ENCODE measurements at places on chromosomes 12 and 14.

DNA sequence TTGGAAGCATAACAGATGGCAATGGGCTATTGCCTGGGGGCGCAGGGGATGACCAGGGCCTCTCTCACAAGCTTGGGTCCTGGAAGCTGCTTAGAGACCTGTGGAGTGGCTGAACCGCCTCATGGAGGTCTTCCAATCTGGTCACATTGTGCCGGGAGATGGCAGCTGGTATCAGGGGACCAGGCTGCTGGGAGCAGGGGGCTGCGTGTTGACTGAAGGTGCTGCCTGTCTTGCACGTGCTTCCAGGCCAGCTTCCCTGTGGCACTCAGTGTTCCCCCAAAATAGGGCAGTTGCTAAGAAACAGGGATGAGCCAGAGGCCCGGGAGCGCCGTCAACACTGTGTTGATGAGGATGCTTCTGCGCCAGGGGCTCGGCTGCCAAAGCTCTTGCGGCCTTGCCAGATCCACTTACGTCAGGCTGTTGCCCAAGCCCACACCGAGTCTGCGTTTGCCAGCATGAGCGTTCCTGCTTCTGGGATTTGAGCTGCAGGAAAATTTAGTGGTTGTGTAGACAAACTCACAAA is 39.8 kb downstream of the ELK3 start:
- DNase-seq = no peak

DNA sequence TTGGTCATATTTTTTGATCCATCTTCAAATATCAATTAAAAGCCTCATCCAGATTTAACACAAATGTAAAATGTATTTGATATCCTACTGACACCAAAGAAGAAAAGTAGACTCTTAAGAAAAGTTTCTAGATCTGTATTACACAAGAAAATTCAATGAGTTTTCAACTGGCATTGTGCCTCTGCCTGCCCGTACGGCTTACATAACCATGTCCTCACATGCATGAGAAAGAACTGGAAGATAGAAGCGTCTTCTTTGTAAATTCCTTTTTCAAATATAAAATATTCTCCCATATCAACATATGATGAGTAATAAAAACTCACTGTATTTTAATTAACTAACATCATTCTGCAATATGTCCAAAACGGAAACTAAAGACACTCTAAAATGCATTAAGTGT is 7.2 kb downstream of the ANKS1B start:
- DNase-seq = no peak

- no peak for DNase-seq
These were observed 400 bp downstream of the ADCY6 start for GRCh38 chr12:48788524-48788853.

GRCh38 chr12:53173085-53173715 is 7.3 kb upstream of the ZNF740 start:
- peak; percentile 37 for DNase-seq

DNA sequence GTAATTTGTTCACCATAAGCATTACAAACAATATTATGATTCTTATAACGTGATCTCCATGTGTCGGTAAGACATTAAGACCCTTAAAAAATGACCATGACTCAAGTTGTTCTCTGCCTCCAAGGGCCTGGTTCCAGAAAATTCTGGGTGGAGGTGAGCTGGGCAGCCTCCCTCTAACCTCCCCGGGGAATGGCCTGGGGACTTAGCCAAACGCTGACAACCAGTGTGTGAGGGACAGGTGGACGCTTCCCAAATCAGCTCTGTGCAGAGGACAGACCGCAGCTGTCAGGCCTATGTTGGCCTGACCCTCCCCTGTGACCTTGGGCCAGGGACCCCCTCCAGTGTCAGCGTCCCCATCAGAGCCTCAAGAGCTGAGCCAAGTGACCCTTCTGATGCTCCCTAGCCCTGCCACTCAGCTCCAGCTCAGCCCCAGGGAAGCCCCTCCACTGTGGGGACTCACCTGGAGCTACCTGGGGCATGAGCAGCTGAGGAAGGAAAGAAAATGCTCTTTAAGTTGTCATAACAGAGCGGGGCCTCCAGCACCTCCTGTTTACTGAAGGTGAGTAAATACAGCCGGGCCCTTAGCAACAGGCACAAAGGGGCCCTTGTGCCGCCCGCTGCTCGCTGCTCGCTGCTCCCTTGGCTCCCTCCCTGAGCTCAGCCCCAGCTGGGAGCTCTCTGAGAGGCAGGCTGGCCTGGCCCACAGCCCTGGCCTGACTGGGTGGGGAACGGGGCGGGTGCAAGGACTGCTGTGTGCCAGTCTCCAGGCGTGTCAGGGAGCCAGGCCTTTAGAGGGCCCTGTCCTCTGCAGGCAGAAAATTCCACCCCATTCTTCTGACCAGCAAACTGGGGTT is 116.6 kb downstream of the CALM1 start:
- no peak for DNase-seq

GRCh38 chr14:88931321-88932110 is 107.1 kb downstream of the TTC8 start:
- no peak for DNase-seq

- no peak for DNase-seq
These were observed 800.2 kb downstream of the FSCB start for GRCh38 chr14:43706900-43707299.

- DNase-seq = peak; percentile 96
These were observed at the start of the genes EIF2B1 and GTF2H3 for GRCh38 chr12:123633379-123634141. EIF2B1 (minus strand) TSS chr12:123633686; CDS start chr12:123633557, 129 bp downstream. GTF2H3 (plus strand) TSS chr12:123633829; CDS start chr12:123633860, 31 bp downstream.

DNA sequence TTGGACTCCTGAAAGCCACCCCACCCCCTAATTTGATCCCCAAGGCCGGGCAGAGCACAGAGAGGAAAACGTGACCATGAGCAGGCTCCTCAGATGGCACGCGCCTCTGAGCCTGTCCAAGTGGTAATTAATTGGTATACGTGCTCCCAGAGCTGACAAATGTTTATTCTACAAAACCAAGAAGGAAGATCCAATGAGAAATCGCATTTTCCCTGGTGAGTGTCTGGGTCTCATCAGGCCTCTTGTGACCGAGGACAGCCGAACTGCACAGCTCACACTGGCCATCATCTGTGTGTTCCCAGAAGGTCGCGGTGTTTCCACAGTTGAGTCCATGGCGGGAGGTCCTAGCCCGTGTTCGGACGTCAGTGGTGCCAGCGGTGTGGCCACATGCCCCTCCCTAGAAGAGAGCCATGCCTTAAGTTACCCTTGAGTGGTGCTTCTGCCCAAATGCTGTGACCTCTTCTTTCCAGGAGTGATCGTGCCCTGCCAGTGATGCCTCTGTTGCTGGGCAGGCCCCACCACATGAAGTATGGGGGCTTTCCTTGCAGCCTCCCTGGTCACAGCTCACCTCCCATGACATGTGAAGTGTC is 317.5 kb upstream of the RTL1 start:
- DNase-seq = no peak

- DNase-seq = peak; percentile 76
These were observed 2.0 kb upstream of the PPP1CC start for GRCh38 chr12:110744601-110745264.

DNA sequence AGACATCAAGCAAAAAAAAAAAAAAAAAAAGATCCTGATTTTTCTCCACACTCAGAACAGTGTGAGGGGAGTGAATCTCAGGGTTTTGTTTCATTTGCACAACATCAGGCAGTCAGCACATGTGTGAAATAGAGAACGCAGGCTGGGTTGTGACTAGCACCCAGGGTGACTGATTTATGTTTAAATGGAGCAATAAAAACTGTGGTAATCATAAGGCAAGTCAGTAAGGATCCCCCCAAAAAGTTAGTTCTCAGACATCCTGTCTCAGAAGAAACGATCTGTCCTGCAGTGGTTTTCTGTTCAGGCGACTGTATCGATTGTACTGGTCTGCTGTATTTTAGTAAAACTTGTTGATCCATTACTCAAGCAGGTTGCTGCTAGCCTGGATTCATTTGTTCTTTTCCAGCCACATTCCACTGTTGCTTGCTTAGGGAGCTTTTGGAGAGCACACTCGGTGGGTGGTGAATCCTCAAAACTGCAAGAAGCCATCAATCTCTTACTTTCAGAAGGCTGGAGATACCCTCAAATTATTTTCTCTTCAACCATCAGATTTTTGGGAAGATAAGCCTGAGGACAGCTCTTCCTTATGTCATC is 107.1 kb downstream of the DACT1 start:
- no peak for DNase-seq

DNA sequence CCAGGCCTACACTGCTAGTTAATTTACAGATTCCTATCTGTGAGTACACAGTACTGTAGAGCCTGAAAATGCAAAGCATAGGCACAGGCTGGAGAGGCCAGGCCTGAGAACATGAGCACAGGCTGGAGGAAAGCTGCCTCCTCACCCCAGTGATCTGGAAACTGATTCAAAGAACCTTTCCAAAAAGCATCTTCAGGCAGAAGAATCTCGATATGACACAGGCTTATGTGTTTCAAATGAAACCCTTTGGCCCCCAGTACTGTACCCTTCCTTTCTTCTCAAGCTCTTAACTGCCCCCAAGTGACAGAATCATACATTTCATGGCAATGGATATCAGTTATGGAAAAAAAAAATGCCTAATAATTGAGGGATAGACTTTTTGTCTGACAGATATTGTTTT is 122.0 kb downstream of the KCNC2 start:
- no peak for DNase-seq

DNA sequence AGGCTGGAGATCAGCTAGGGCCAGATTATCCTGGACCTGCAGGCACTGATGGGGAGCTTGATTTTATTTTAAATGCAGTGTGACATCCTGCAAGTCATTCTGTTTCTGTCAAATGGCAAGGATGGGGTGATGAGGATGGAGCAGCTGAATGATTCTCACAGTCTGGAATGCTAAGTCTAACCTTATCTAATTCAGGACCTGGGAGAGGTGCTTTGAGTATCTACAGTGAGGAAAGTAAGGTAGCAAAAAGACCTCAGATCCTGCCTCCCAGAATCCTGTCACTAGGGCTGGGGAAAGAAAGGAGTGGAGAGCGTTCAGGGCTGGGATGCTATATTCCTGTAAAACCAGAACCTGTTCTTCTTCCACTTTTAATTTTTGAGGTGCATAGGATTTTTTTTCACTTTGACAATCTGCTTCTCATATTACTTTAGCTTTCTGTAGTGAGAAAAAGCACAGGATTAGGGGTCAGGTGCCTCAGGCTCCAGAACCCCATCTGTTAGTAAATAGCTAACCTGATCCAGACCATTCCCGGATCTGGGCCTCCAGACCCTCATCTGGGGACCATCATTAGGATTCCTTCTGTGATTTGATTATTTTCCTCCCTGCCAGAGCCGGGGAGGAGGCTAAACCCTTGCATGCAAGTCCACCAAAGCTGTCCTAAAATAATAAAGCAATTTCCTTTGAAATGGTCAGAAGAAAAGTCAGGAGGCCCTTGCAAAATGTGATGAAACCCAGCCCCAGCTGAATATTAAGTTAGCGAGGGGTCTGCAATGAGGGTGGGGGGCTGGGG is 54.7 kb downstream of the ASCL1 start:
- DNase-seq = no peak

GRCh38 chr12:28540324-28540714 is 350.1 kb downstream of the CCDC91 start:
- DNase-seq = no peak

- DNase-seq = no peak
These were observed 2.0 kb downstream of the ANO6 start for GRCh38 chr12:45217846-45218245.

GRCh38 chr12:52004042-52004648 is 2.6 kb upstream of the TAMALIN start:
- peak; percentile 56 for DNase-seq

- DNase-seq = no peak
These were observed 5.0 kb downstream of the CAND1 start for GRCh38 chr12:67274186-67274585.

DNA sequence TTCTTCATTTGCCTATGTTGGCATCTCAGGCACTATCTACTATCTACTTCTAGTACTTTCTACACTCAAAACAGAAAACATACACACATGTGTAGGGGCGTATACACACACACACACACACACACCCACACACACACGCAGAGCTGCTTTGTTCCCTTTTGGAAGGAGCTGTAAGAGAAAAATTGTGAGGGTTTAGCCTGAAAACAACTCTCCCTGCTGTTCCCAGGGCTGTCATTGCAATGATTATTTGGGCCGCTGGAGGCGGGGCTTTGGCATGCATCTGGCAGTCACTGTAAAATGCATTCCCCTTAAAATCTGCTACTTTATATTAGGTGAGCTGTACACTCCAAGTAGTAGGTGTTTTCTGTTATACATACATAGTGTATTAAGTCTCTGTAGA is 29.1 kb upstream of the SLC38A2 start:
- no peak for DNase-seq

- no peak for DNase-seq
These were observed 6.5 kb downstream of the HAL start for GRCh38 chr12:95989504-95990123.

GRCh38 chr12:135138-135537 is 68.6 kb downstream of the IQSEC3 start:
- DNase-seq = no peak

Measured in NCI-H226 (cell line).